Pancreas (tissue), 10 donors: ENCODE measurements at places on chromosomes 5 and 9. TPM values are rescaled to one million over a fixed set of nuclear protein-coding genes. Genes with fewer than 3 reads are reported as not detected.

DNA sequence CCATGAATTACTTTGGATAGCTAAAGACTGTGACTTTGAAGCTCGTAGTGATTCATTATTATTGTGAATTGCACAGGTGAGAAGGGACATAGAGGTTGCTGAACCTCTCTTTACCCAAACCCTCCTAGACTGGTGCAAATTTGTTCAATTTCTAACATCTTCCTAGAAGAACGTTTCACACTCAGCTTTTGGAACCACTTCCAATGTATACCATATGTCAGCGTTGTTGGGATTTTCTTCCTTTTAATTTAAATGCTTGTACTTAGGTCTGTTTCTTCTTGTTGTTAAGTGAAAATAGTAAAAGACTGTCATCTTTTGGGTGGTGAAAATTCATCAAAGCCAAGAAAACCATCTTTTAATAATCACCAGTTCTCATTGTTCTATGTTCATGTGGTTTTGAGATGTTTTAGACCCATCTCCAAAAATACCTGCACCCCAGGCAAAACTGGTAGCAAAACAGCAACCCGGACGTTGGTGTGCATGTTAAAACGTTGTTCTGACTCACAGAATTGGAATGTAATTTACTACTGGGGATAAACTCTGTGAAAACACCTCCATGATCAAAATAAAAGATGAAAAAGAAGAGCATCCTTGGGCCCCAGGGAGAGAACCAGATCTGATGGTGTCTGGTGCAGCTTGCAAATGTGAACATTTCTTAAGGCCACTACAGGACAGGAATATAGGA is 238.3 kb downstream of the NPR3 start:
- H3K4me1 ChIP-seq = no peaks in the 10 kb centered on the region
- DNase-seq = no peak
- H3K27me3 ChIP-seq = no peaks in the 10 kb centered on the region
- no peak overlapping the region for H3K4me3 ChIP-seq
- H3K36me3 ChIP-seq = no peaks in the 10 kb centered on the region
- H3K27ac ChIP-seq = no peak overlapping the region

The PTCH1 gene
- 16.3 TPM for total RNA-seq

- H3K4me3 ChIP-seq = no peak overlapping the region
- H3K27me3 ChIP-seq = no peaks in the 10 kb centered on the region
- H3K36me3 ChIP-seq = no peaks in the 10 kb centered on the region
- DNase-seq = no peak
- no peak overlapping the region for H3K27ac ChIP-seq
These were observed 511.3 kb upstream of the ADAMTS16 start for GRCh38 chr5:4628645-4629385.

- peak overlapping the region; percentile 49 for H3K4me3 ChIP-seq
- peaks cover 19% of the 10 kb centered on the region for H3K4me1 ChIP-seq
- no peaks in the 10 kb centered on the region for H3K27me3 ChIP-seq
- no peak for DNase-seq
These were observed 3.3 kb downstream of the ZNF608 start for GRCh38 chr5:124742983-124743601.

- DNase-seq = peak; percentile 7
- H3K27ac ChIP-seq = no peak overlapping the region
- peak overlapping the region; percentile 74 for H3K4me3 ChIP-seq
- peaks cover 3% of the 10 kb centered on the region for H3K4me1 ChIP-seq
- H3K27me3 ChIP-seq = no peaks in the 10 kb centered on the region
These were observed 728 bp upstream of the SLC1A1 start for GRCh38 chr9:4489562-4489918.

- no peak overlapping the region for H3K27ac ChIP-seq
- peak; percentile 94 for DNase-seq
- no peaks in the 10 kb centered on the region for H3K36me3 ChIP-seq
- no peaks in the 10 kb centered on the region for H3K27me3 ChIP-seq
- H3K4me3 ChIP-seq = no peak overlapping the region
These were observed 84.1 kb downstream of the AMBP start for GRCh38 chr9:113993838-113994540.

- H3K4me3 ChIP-seq = no peak overlapping the region
These were observed 88.3 kb downstream of the ANKRD33B start for GRCh38 chr5:10652151-10652550.

DNA sequence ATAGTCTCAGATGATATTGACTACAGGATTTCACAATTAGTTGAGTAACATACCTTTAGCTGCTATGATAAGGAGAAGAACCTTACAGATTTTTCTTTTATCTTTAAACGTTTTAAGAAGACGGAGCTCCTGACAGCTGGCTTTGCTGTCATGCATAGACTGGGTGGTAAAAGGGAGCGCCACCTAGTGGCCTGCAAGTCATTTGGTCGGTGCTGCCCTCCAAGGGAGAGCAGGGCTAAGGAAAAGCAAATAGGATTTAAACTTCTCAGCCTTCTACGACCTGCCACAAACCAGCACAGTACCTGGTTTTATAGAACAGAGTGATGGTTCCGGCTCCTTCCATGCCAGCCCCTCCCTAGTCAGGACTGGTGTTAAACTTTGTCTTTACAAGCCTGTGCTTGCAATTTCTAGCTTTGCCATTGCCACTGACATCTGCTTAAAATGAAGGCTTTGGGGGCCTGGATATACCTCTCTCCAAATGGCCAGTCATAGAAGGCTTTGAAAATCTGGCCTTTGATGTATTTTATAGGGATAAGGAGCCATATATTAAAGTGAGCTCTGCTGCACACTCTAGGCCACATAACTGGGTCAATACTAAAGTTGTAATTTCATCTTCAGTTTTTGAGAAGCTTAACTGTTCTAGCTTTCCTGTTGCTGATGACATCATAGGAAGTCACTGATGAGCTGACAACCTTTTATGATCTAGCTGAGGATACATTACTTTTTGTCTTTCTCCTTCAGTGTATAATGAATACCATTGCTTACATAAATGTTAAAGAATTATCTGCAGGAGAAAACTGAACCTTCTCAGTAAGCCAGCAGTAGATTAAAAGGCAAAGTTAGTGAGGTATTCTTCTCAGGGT is 31.1 kb upstream of the ADAMTSL1 start:
- H3K36me3 ChIP-seq = no peaks in the 10 kb centered on the region
- no peak overlapping the region for H3K4me3 ChIP-seq
- peak; percentile 35 for DNase-seq
- no peaks in the 10 kb centered on the region for H3K27me3 ChIP-seq

The WDR70 gene
- 10.7 TPM for total RNA-seq

- H3K27me3 ChIP-seq = no peaks in the 10 kb centered on the region
- H3K4me3 ChIP-seq = no peak overlapping the region
- no peak overlapping the region for H3K27ac ChIP-seq
- no peaks in the 10 kb centered on the region for H3K36me3 ChIP-seq
- DNase-seq = no peak
These were observed 208.8 kb downstream of the SPOCK1 start for GRCh38 chr5:137290373-137290772.

DNA sequence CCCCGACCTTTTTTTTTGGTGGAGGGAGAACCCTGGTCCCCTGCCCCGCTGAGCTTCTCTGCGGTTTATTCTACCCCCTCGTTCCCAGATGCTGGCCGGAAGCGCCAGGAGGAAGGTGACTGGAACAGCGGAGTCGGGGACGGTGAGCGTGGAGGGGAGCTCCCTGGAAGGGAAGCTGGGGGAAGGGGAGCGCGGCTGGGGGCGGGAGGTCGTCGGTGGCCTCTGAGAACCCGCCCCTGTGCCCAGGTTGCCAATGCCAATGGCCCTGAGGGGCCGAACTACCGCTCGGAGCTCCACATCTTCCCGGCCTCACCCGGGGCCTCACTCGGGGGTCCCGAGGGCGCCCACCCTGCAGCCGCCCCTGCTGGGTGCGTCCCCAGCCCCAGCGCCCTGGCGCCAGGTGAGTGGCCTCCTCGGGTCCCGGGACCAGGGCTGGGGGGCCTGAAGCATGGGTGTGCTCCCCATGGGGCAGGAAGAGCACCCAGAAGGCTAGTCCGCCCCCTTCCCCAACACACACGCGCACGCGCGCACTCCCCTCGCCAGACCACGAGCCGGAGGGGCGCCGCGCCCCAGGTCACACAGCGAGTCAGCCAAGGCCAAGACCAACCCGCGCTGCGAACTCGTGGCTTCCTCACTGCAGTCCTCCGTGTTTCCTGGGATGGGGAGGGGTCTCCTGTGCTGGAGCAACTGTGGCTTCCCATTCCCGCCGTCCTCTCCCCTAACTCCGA is 10.6 kb downstream of the MYOZ3 start:
- H3K4me1 ChIP-seq = peaks cover 5% of the 10 kb centered on the region
- no peaks in the 10 kb centered on the region for H3K36me3 ChIP-seq
- H3K27me3 ChIP-seq = no peaks in the 10 kb centered on the region
- peak overlapping the region; percentile 21 for H3K4me3 ChIP-seq
- peak; percentile 72 for DNase-seq

The PTGDS gene
- total RNA-seq = 38.8 TPM

- no peak for DNase-seq
- no peak overlapping the region for H3K4me3 ChIP-seq
- no peak overlapping the region for H3K27ac ChIP-seq
- no peaks in the 10 kb centered on the region for H3K27me3 ChIP-seq
These were observed 393.4 kb upstream of the IRX4 start for GRCh38 chr5:2276101-2276500.

GRCh38 chr9:35619800-35620158 is 1.6 kb upstream of the CD72 start:
- DNase-seq = no peak
- no peaks in the 10 kb centered on the region for H3K4me1 ChIP-seq
- no peak overlapping the region for H3K4me3 ChIP-seq
- no peaks in the 10 kb centered on the region for H3K36me3 ChIP-seq

GRCh38 chr5:55223812-55224240 is 3.3 kb downstream of the MCIDAS start:
- DNase-seq = no peak
- no peak overlapping the region for H3K27ac ChIP-seq
- H3K27me3 ChIP-seq = no peaks in the 10 kb centered on the region
- H3K4me1 ChIP-seq = peaks cover 19% of the 10 kb centered on the region

GRCh38 chr9:92147030-92147851 is 32.0 kb upstream of the SPTLC1 start:
- H3K36me3 ChIP-seq = no peaks in the 10 kb centered on the region
- H3K27ac ChIP-seq = no peak overlapping the region
- DNase-seq = peak; percentile 49
- no peaks in the 10 kb centered on the region for H3K27me3 ChIP-seq

GRCh38 chr9:135224286-135224877 is 136.9 kb downstream of the OLFM1 start:
- H3K4me3 ChIP-seq = no peak overlapping the region
- H3K27ac ChIP-seq = no peak overlapping the region
- DNase-seq = peak; percentile 78
- no peaks in the 10 kb centered on the region for H3K36me3 ChIP-seq

DNA sequence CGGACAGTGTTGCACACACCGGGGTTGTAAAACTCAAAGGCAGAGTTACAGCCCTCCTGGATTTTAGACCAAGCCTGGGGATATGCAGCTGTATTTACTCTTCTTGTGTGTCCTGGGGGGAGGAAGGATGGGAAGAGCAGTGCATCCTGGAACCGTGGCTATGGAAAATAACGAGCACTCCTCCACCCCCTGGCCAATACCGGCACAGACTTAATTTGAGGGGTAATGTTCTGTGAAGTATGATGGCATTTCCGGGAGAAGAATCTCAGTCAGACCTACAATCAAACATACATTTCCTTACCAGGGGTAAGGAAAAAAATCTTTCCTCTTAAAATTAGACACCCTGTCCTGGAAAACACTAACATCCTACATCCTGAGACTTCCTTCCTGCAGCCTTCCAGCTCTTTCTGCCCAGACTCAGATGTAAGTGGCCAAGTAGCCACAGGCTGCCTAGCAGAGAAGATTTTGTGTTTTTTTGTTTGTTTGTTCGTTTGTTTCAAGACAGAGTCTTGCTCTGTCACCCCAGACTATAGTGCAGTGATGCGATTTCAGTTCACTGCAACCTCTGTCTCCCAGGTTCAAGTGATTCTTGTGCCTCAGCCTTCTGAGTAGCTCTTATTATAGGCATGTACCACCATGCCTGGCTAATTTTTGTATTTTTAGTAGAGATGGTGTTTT is 11.0 kb upstream of the ERMP1 start:
- H3K27ac ChIP-seq = no peak overlapping the region
- DNase-seq = no peak
- H3K36me3 ChIP-seq = no peaks in the 10 kb centered on the region
- no peaks in the 10 kb centered on the region for H3K27me3 ChIP-seq
- H3K4me1 ChIP-seq = no peaks in the 10 kb centered on the region
- no peak overlapping the region for H3K4me3 ChIP-seq

GRCh38 chr5:112210430-112211005 is 208.6 kb downstream of the EPB41L4A start:
- H3K36me3 ChIP-seq = no peaks in the 10 kb centered on the region
- no peaks in the 10 kb centered on the region for H3K4me1 ChIP-seq
- H3K27ac ChIP-seq = no peak overlapping the region
- DNase-seq = no peak
- no peaks in the 10 kb centered on the region for H3K27me3 ChIP-seq

The EIF4E1B gene
- total RNA-seq = not detected

DNA sequence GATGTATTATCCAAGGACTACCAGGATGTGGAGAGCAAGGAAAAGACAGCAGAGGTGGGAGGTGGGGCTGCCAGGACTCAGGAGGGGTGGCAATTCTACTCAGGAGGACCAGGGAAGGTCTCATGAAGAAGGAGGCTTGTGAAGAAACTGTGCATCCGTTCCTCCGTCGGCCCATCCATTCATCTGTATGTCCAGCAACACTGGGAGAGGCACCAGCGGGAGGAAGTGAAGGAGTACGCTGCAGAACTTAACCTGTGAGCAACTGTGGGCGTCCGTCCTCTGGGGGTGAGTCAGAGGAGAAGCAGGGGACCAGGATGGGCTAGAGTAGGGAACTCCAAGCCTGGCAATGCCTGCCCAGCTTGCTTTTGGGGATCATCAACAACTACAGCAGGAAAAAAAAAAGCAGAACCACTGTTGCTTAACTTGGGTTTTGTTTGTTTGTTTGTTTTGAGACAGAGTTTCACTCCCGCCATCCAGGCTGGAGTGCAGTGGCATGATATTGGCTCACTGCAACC is 47.3 kb upstream of the NEURL1B start:
- H3K27me3 ChIP-seq = no peaks in the 10 kb centered on the region
- no peaks in the 10 kb centered on the region for H3K36me3 ChIP-seq
- no peaks in the 10 kb centered on the region for H3K4me1 ChIP-seq
- no peak overlapping the region for H3K4me3 ChIP-seq

- no peaks in the 10 kb centered on the region for H3K27me3 ChIP-seq
- no peak overlapping the region for H3K27ac ChIP-seq
- peaks cover 8% of the 10 kb centered on the region for H3K4me1 ChIP-seq
- H3K4me3 ChIP-seq = no peak overlapping the region
- no peaks in the 10 kb centered on the region for H3K36me3 ChIP-seq
- DNase-seq = no peak
These were observed 70.3 kb downstream of the TEK start for GRCh38 chr9:27179245-27179865.

DNA sequence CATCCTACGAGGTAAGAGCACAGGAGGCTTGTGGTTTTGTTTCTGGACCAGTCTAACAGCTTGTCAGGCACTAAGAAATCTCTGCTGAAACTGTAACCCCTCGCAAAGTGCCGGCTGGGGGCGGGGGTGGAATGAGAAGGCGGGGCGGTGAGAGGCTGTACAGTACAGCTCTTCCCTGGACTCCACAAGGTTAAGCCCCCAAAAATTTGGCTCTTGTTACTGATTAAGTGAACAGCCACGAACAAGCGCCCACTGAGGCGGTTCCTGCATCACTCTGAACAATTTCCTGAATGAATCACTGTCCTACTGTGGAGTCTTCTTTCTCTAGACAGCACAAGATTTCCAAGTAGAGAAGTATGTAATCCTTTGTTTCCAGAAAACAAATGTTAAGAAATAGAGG is 6.8 kb downstream of the FBP2 start:
- H3K27me3 ChIP-seq = no peaks in the 10 kb centered on the region
- H3K4me3 ChIP-seq = no peak overlapping the region
- H3K36me3 ChIP-seq = no peaks in the 10 kb centered on the region
- DNase-seq = no peak
- H3K27ac ChIP-seq = no peak overlapping the region
- H3K4me1 ChIP-seq = no peaks in the 10 kb centered on the region
